T-helper 17 cell (primary cell): ENCODE measurements at places on chromosomes 7 and 10. TPM values are rescaled to one million over a fixed set of nuclear protein-coding genes. Genes with fewer than 3 reads are reported as not detected.

DRGX gene
- total RNA-seq = not detected

SCIN gene
- total RNA-seq = 0.15 TPM

CFTR gene
- not detected for total RNA-seq

FEZF1 gene
- total RNA-seq = not detected

DNA sequence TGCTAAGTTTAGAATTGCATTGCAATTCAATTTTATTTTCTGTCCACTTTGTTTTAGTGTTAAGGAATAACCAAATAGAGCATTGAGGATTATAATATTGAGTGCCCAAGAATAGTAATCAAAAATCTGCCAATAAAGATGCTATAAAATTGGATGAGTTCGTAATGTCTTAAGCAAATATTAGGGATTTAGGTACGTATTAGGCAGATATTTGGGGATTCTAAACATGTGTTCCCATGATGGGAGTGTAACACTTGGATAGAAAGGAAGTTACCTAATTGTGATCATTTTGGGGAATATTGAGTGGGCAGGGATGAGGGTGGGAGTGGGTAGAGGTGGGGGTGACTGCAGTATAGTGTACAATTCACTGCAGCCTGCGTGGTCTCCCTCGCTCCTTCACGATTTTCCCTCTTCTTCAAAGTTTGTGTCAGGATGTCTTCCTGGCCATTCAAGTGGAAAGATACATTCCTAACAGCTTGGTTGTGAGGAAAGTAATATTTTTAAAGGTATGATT lies 1.3 kb upstream of the PRKG1 start:
- DNase-seq = no peak

LAMB4 gene
- total RNA-seq = not detected

ACTR1A gene
- 57.5 TPM for total RNA-seq

DNA sequence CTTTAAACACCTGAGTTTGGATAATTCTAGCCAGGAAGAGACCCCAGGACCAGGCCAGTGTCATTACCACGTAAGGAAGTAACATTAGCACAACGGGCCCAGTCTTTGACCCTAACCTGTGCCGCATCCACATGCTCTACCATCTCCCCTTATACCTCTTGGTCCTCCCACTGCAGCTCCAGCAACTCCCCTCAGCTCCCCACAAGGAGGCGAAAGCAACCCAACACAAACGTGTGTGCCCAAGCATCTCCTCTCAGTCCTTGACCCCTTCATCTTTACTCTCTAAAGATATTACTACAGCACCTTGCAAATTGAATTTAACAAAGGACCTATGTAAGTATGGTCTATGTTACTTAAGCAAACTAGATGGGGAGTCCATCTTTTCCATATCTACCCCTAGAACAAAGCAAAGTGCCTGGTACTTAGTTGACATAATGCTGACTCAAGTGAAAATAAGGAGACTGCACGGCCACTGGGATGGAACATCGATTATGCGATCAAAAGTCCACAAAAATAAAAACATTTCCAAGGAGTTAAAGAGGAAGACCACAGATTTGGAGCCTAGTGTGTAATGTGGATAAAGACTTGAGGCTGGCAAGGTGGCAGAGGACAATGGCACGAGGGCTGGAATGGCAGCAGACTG lies 147.7 kb downstream of the JAZF1 start:
- no peak for DNase-seq

GRCh38 chr10:96645191-96645721 lies 58.4 kb upstream of the TM9SF3 start:
- DNase-seq = no peak

GIMAP5 gene
- 44.1 TPM for total RNA-seq

GRCh38 chr10:85741626-85742300 lies 624.8 kb downstream of the GRID1 start:
- DNase-seq = no peak

DNA sequence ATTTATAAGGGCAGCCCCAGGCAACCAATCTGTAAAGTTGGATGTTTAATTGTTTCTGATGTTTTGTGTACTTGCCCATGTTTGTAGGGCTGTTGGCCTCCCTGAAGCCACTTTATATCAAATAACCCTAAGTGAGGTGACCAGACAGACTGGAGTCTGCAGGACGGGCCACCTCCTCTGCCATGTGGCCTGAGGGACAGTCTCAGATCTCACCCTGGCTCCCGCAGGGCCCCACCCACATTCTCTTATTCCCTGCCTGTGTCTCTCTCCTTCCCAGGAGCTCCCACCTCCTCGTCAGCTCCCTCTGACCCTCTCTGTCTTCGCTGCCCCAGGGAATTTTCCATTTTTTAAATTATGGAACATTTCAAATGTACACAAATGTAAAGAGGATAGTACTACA lies 9.5 kb upstream of the C10orf71 start:
- DNase-seq = no peak

GRCh38 chr10:31033147-31033546 lies 1.5 kb upstream of the ZNF438 start:
- DNase-seq = no peak

DNA sequence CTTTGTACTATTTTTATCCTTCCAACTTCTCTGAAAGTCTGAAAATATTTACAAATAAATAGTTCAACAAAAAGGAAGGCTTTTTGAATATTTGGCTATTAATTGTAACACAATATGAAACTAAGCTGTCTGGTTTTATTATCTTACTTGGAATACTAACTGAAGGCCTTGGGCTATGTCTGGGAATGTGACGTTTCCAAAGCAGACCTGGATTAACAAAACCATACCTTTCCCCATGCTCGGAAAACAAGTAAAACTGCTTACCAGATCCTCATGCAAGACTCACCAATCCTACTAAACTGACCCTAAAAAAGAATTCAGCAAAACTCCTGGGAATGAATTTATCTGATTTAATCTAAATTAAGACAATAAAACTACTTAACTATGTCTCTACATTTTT lies 116.4 kb downstream of the ATE1 start:
- no peak for DNase-seq

DNA sequence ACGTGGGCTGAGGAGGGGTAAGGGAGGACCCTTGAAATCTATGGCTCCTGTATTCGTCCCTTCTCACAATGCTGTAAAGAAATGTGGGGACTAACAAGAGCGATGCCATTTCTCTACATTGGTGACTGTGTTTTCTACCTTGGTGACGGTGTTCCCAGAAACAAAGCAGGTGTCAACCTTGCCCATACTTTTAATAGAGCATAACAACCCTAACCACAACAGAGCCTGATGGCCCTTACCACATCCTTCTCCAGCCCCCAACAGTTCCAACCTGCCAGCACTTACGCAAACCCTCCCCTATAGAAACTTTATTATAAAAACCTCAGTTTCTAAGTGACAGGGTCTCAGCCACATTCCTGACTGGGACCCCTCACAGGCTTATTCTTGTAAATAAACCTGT lies 28.2 kb upstream of the ADCYAP1R1 start:
- no peak for DNase-seq

GRCh38 chr10:112352044-112352443 lies 21.9 kb upstream of the ACSL5 start:
- DNase-seq = no peak

- no peak for DNase-seq
Measured at GRCh38 chr7:7276161-7276560, 93.8 kb downstream of the C1GALT1 start.

DNA sequence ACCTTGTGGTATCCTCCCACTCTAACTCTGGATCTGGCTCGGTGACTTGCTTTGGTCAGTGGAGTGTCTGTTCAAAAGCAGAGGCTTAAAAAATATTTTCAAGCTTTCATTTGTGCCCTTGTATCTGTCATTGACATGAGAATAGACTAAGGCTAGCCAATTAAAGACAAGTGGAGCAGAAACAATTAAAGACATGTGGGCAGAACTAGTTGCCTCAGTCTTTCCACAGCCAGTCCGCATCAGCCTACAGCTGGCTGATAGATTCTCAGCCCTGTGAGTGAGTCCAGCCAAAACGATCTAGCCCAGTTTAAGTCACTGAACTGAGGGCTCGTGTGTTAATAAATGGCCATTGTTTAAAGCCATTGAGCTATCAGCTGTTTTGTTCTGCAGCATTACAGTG lies 185.2 kb upstream of the DGKB start:
- DNase-seq = no peak

RRP12 gene
- total RNA-seq = 138 TPM

GRCh38 chr10:111954386-111954785 lies 229.2 kb downstream of the GPAM start:
- DNase-seq = no peak

GRCh38 chr7:122638459-122638858 lies 60.5 kb downstream of the RNF133 start:
- DNase-seq = no peak

ARMS2 gene
- total RNA-seq = not detected

CH25H gene
- total RNA-seq = 0.44 TPM

GRCh38 chr7:32453341-32454011 lies 36.7 kb downstream of the LSM5 start:
- DNase-seq = no peak

DNA sequence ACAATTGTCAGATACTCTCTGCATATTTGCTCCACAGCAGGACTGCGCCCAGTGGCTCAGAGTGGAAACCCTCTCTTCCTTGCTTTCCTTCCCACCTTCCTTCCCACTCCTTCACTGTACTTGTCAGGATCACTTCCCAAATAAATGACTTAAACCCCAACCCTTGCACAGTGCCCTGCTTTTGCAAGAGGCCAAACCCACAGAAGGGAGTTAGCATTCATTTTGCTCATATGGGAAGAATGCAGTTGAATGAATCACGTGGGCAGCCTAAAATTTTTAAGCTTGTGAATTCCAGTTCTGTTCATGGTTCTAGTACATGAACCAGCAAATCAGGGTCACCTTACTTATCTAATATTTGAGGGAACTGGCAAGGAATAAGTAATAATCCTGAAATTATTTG lies 47.7 kb upstream of the SFMBT2 start:
- no peak for DNase-seq

DNA sequence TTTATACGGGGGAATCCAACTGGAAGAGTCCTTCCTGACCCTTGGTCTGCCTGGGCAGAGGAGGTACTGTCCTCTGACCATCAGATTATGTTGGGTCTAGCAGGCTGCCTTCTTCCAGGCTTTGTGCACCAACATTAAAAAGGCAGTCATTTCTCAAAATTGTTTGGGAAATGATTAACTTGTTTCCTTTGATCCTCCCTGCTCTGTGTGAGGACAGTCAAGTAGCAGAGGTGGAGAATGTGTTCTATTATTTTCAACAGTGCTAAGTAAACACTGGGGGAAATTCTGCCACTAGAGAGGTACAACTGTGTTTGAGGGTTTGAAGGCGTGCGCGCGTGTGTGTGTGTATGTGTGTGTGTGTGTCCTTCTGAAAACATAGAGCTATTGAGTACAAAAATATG lies 20.6 kb downstream of the ACSL5 start:
- DNase-seq = no peak

DNA sequence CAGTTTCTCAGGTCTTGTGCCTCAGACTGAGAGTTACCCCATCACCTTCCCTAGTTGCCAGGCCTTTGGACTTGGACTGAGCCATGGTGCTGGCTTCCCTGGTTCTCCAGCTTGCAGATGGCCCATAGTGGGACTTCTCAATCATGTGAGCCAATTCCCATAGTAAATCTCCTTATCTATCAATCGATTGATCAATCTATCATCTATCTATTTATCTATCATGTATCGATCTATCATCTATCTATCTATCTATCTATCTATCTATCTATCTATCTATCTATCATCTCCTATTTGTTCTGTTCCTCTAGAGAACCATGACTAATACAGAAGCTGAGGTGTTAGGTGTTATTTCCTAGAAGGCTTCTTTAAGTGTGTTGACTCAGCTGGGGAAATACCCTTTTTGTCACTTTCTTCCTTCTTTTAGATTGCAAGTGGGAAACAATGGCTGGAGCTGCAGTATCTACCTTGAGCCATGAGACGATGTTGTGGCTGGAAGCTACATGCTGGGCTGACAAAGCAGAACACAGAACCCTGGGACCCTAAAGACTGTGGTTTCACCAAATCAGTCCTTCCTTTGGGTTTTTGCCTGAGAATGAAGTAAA lies 234.7 kb upstream of the GLI3 start:
- DNase-seq = no peak

DNA sequence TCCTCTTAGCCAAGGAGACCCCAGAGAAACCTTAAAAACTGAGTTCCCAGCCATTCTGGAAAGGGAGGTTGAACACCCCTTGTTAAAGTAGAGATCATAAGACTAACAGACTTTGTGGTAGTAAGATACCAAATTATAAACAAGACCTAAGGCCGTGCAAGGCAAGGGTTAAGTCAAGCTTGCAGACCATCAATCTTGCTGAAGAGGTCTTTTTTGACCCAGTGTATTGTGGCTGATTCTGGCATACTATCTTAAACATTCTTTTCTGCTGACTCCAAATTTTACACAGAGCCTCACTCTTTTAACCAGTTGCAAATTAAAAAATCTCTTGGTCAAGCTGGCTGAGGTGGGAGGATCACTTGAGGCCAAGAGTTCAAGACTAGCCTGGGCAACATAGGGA lies 1.2 kb upstream of the TBRG4 start:
- no peak for DNase-seq

GRCh38 chr7:127342596-127342995 lies 49.9 kb downstream of the ZNF800 start:
- no peak for DNase-seq

DNA sequence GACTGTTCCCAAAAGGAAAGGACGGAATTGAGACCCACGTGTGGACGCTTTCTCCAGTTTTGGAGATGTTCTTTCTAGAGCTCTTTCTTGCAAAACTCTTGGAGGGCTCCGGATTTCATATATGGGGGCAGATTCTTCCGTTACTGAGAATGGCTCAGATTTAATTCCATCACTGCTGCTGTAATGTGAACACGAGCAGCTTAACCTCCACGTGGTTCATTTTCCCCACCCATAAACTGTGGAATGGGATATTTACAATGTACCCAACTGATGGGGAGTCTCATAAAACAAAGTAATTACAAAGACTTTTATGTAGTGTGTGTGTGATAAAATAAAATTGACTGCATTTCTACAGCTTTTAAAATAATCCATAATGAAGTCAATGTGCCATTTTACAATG lies 15.1 kb upstream of the MSRB2 start:
- DNase-seq = no peak

DNA sequence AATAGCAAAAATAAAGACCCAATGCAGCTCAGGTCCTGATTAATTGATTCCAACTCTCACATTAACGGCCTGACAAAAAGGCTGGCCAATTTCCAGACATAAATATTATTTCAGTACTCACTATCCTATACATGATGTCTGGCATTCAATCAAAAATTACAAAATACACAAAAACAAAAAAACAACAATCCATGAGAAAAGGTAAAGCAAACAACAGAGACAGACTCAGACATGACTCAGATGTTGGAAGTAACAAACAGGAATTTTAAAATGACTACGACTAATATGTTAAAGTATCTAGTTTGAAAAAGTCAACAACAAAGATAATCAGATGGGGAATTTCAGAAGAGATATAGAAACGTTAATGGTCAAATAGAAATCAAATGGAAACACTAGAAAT lies 152.8 kb downstream of the AMPH start:
- no peak for DNase-seq
